Central memory CD8-positive, alpha-beta T cell (primary cell): ENCODE measurements at places on chromosomes 12 and 14.

- no peak within 1 kb of the TSS for H3K27ac ChIP-seq
- H3K4me3 ChIP-seq, result no peak within 1 kb of the TSS
- no peaks in the 10 kb centered on the region for H3K4me1 ChIP-seq
- peaks cover 70% of the 10 kb centered on the region for H3K27me3 ChIP-seq
- no peak for DNase-seq
- peaks cover 3% of the 10 kb centered on the region for H3K36me3 ChIP-seq
Measured at GRCh38 chr12:124294780-124295341, at the start of gene RFLNA. Gene RFLNA (plus strand): TSS chr12:124295093. CDS start chr12:124295430, 337 bp downstream.

- DNase-seq, result no peak
- H3K4me1 ChIP-seq, result no peaks in the 10 kb centered on the region
- H3K27me3 ChIP-seq, result no peaks in the 10 kb centered on the region
- no peak overlapping the region for H3K4me3 ChIP-seq
- H3K36me3 ChIP-seq, result no peaks in the 10 kb centered on the region
Measured at GRCh38 chr12:25797386-25797785, 161.1 kb upstream of the RASSF8 start.

DNA sequence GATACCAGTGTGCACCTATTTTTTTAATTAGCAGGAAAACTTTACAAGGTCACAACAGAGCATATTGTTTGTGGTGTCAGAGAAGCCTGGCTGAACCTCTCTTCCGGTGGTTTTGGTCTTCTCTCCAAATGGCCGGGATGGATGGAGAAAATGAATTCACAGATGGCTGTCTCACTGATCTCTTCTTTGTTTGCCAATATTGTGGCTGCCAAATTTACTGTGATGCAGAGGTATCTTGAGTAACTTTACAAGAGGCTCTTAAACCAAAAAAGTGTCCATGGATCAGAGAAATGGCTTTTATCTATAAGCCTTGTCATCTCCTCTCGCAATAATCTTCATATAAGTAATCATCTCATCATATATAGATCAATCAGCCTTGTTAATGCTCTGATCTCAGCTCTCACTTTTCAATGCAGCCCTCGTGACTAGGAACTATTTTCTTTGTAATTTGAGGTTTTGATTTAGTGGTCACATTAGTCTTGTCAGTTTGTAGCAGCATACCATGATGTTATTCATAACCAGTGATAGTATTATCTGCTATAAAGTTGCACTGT lies 308.1 kb downstream of the EGLN3 start:
- no peaks in the 10 kb centered on the region for H3K4me1 ChIP-seq
- H3K27ac ChIP-seq, result no peak overlapping the region
- DNase-seq, result no peak
- H3K27me3 ChIP-seq, result no peaks in the 10 kb centered on the region
- H3K4me3 ChIP-seq, result no peak overlapping the region

DNA sequence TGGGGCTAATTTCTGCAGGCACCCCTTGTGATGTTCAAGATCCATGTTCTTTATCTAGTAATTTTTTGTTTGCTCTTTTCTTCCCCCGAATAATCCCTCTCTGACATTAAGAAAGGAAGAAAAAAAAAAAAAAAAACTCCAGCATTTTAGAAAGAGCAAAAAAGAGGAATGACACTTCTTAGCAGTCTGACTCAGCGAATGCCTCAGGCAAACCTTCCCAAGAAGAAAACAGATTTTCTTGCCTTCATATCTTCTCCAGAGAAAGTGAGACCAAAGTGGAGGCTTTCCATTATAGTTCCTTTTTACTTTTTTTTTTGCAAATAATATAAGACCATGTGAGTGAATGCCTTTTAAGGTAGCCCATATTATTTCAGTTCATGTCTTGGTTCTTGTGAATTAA lies 479.0 kb upstream of the SYT1 start:
- DNase-seq, result no peak
- no peaks in the 10 kb centered on the region for H3K27me3 ChIP-seq
- no peaks in the 10 kb centered on the region for H3K36me3 ChIP-seq
- H3K27ac ChIP-seq, result no peak overlapping the region
- H3K4me1 ChIP-seq, result no peaks in the 10 kb centered on the region
- H3K4me3 ChIP-seq, result no peak overlapping the region
